ENCODE measurements at places on chromosomes 4 and X.

- DNase-seq: no peak
Measured at GRCh38 chr4:110624904-110625494, 2.1 kb upstream of the PITX2 start.

DNA sequence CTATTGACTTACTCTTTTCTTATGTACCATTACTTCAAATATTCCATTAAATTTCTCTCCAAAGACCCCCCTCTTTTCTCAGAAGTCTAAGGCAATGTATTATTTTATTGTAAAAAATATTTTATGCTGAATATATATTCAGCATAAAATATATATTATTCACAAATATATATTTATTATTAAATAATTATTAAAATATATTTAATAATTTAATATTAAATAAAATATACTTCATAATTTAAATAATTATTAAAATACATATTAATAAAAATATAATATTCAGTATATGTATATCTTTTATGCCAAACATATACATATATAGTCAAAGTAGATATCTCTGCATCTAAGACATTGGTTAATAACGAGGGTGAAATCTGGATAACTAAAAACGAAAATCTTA is 418.4 kb downstream of the GASK1B start:
- no peak for DNase-seq

- DNase-seq: peak; percentile 48
Measured at GRCh38 chr4:121822796-121823504, 733 bp downstream of the CCNA2 start.

- DNase-seq: peak; percentile 33
Measured at GRCh38 chr4:26321373-26322221, 783 bp downstream of the RBPJ start.

DNA sequence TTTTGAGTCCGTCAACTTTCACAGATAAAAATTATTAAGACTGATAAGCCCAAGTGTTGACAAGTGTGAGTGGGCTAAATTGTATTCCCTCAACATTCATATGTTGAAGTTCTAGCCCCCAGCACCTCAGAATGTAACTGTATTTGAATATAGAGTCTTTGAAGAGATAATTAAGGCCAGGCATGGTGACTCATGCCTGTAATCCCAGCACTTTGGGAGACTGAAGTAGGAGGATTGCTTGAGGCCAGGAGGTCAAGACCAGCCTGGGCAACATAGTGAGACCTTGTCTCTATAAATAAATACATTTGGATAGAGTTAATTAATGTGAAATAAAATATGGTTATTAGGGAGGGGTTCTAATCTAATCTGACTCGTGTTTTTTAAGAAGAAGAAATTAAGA is 29.7 kb upstream of the SLC25A4 start:
- no peak for DNase-seq
